ENCODE measurements at places on chromosomes 1 and 21.

DNA sequence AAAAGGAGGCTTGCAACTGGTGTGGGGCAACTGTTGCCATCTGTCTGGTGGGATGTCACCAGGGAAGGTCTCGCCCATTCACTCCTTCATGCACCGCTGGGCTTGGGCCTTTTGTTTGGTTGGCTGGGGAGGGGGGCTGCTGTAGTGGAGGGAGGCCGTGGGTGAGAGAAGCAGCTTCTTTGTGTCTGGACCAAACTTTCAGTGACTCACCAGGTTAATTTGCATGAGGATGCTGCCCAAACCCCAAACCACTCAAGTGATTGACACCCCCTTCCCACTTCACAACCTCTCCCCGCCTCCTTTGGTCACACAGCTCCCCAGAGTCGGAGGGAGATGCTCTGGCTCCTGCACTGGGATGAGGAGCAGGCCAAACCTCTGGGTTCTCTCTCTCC lies 19.7 kb downstream of the BTG2 start:
- peak; percentile 70 for DNase-seq

DNA sequence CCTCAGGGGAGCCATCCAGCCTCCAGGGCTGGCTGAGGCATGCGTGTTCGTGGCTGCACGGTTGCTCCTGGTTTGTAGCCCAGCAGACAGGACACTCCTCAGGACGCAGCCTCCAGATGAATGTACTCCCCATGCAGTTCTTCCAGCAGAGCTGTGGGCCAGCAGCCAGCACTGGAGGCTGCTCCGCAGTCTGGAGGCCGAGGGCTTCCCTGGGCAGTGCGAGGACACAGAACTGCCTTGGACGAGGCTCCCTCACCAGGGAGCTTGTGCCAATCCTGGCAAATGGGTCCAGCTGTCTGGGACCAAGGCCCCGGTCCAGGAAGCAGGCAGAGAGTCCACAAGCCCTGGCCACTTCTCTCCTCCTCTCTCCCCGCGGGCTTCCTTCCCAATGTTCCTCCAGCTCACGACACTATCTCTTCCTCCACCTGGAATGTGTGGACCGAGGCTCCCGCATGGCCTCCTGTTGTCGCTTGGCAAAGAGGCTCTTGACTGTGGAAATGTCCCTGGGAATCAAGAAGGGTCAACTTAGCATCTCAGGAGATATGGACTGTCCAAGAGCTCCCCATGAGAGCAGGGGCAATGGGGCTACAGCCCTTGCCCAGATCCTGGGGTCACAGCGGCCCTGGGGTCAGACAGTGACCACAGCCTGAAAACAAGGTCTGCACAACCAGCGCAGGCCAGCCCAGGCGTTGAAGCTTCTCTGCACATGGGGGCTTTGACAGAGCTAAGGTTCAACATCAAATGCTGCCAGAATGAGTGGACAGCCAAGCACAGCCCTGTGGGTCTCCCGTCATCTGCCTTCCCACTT lies 5.3 kb downstream of the EDN2 start:
- DNase-seq = no peak

DNA sequence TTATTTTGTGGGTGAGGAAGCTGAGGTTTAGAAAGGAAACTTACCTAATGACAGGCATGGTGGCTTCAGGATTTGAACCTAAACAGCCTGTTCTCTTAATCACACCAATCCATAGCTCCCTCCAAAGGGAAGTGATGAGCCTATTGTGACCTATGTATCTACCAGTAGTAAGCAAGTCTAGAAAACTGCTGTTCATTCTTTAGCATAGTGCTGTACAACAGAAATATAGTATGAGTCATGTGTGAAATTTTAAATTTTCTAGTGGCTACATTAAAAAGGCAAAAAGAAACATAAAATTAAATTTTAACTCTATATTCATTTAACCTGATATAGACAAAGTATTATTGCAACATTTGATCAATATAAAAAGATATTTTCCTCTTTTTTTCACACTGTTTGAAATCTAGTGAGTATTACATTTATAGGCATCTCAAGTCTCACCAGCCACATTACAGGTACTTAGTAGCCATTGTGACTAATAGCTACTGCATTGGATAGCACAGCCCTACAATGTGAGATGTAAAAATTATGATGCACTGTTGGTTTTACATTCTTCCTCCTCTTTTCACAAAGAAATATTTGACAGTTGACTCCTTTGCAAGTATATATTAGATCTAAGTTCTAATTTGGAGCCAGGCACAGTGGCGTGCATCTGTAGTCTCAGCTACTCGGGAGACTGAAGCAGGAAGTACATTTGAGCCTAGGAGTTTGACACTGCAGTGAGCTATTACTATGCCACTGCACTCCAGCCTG lies 16.6 kb downstream of the IPO9 start:
- DNase-seq = no peak

DNA sequence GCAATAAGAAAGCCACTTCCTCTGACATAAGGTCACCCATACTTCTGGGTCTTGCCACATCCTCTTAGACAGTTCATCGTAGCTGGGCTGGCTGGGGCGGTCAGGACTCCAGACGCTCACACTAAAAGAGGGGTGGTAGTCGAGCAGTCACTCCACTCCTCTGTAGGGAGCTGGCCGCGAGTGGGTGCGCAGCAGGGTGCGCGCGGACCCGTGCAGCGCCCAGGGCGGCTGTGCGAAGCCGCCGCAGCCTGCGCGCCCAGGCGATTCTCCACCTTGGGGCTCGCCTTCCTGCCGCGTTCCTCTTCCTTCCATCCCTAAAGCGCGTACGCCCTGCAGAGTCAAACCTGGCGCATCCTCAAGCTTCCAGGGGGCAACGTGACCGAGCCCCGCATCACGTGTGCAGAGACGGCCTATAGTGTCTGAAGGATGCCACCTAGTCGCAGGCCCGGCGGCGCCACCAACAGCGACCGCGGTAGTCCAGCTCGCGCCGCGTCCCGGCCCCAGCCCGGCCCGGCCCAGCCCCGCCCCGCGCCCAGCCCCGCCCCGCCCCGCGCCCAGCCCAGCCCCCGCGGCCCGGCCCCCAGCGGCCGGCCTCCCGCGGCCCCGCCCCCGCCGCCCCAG lies 360 bp upstream of the PRDX6 start:
- DNase-seq = peak; percentile 88
